ENCODE measurements at places on chromosomes 2 and 18. TPM values are rescaled to one million over a fixed set of nuclear protein-coding genes. Genes with fewer than 3 reads are reported as not detected.

CDCA7 gene
- total RNA-seq = 3.2 TPM

DNA sequence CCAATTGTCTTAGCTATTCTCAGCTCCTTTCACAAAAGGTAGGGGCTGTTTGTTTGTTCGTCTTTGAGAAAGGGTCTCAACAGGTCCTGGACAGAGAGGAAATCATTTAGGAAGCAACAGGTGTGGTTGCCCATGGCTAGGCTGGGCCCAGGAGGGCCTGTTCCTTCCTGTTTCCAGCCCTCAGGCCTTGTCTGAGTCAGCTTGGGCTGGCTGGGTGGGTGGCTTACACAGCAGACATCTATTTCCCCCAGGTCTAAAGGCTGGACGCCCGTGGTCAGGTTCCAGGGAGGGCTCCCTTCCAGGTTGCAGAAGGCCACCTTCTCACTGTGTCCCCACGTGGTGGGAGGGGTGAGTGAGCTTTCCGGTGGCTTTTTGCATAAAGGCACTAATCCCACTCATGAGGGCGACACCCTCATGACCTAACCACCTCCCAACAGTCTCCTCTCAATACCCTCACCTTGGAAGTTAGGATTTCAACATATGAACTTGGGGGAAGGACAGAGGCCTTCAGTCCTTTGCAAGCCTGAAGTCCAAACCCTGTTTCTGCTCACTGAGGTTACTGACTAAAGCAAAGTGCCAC, 45.5 kb downstream of the ARHGEF4 start:
- no peaks in the 10 kb centered on the region for H3K4me1 ChIP-seq
- no peak for DNase-seq
- H3K27ac ChIP-seq = no peak overlapping the region
- no peaks in the 10 kb centered on the region for H3K27me3 ChIP-seq

GRCh38 chr2:13052547-13052946, 335.8 kb downstream of the TRIB2 start:
- H3K4me1 ChIP-seq = no peaks in the 10 kb centered on the region
- DNase-seq = no peak
- H3K27me3 ChIP-seq = peaks cover 5% of the 10 kb centered on the region

- no peak for DNase-seq
- no peaks in the 10 kb centered on the region for H3K4me1 ChIP-seq
- no peak overlapping the region for H3K27ac ChIP-seq
- H3K36me3 ChIP-seq = no peaks in the 10 kb centered on the region
- H3K27me3 ChIP-seq = no peaks in the 10 kb centered on the region
Observed at GRCh38 chr2:40227210-40227609, 224.7 kb downstream of the SLC8A1 start.

DNA sequence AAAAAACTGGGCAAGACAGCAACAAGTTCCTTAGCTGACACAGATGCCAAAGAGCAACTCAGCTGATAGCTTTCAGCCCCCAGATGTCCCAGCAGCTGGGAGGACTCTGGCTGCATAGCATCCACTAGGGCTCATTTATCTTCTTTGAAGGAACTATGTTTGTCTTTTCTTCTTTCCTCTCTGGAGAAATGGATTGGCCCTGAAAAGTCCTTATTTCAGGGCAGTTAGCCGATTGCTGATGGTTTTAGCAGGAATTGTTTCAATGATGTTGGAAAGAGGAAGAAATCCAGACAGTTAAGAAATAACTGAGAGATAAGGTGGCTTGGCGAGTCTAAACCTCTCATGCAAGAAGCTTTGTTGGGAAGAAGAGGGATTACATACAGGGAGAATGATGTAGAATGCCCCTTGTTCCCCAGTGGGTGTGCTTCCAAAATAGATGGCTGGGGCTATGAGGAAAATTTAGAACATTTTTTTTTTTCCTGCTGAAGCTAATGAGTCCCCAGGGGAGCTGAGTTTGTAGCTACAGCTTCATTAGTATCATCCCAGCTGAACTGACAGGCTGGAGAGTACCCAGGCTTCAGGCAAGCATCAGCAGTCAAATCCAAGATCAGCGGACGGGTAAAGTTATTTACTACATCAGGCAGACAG, 33.6 kb upstream of the SERPINE2 start:
- DNase-seq = no peak
- H3K4me1 ChIP-seq = no peaks in the 10 kb centered on the region
- H3K4me3 ChIP-seq = no peak overlapping the region
- H3K36me3 ChIP-seq = no peaks in the 10 kb centered on the region
